ENCODE measurements at places on chromosomes 3 and 15.

- peak; percentile 78 for DNase-seq
Measured at GRCh38 chr3:27483117-27484014, 818 bp downstream of the SLC4A7 start.

GRCh38 chr3:174061162-174061561 is 663.6 kb downstream of the NLGN1 start:
- DNase-seq: no peak

DNA sequence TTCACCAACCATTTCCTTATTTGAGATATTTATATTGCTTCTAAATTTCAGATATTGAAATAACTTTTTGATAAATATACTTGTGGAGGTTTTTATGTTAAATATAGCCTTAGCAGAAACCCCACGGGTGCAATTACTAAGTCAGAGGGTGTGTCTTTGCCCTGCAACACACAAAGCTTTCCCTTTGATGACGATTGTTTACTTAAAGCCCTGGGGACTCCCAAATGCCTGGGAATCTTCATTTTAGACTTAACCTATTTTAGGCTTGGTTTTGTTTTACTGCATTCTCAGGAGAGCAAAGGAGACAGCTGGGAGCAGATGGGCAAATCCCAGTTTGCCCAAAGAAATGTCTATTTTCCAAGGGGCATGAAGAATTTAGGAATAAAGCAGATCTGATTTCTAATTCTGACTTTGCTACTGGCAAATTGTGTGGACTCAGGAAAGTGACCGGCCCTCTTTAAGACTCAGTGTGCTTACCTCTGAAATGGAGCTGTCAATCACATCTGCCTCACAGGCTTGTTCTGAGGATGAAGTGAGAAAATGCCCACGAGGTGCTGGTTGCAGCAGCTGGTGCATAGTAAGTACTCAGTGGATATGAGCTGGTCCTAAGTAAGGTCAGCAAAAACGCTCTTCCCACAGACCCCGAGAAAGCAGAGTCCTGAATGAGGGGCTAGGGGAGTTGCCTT is 49.3 kb upstream of the CA12 start:
- DNase-seq: no peak

GRCh38 chr3:112799946-112800345 is 46.7 kb downstream of the CD200R1L start:
- no peak for DNase-seq

- no peak for DNase-seq
Measured at GRCh38 chr3:52756141-52756540, 14.6 kb downstream of the NEK4 start.

DNA sequence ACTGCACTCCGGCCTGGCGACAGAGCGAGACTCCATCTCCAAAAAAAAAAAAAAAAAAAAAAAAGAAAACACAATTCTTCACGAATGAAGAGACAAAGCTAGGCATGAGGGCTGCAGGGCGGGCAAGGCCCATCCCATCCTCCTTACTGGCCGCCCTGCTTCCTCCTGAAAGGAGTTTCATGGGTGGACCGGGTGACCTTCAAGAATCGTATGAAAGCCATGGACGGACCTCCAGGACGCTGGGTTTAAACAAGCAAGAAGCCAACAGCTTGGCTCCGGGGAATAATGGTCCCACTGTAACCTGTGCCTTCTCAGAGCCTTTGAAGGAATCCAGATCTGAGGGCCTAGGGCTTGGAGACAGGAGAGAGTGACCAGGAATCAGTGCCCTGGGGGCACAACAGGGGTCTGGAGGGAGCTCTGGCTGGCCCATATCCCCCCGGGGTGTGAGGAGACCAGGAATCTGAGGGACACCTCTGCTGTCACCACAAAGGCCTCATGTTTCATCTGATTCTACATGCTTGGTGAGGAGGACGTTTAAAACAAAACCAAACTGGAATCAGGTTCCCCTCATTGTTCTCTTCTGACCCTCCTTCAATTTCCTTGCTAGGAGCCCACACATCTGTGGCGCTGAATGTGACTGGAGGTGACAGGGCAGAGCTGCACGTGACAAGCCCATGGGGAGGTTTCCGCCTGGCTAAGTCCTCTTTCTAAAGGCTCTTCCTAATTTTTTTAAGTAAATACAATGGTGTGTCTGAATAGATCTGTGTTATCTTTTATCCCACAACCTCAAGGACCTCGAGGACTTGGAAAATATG is 46.1 kb downstream of the WHAMM start:
- DNase-seq: no peak

DNA sequence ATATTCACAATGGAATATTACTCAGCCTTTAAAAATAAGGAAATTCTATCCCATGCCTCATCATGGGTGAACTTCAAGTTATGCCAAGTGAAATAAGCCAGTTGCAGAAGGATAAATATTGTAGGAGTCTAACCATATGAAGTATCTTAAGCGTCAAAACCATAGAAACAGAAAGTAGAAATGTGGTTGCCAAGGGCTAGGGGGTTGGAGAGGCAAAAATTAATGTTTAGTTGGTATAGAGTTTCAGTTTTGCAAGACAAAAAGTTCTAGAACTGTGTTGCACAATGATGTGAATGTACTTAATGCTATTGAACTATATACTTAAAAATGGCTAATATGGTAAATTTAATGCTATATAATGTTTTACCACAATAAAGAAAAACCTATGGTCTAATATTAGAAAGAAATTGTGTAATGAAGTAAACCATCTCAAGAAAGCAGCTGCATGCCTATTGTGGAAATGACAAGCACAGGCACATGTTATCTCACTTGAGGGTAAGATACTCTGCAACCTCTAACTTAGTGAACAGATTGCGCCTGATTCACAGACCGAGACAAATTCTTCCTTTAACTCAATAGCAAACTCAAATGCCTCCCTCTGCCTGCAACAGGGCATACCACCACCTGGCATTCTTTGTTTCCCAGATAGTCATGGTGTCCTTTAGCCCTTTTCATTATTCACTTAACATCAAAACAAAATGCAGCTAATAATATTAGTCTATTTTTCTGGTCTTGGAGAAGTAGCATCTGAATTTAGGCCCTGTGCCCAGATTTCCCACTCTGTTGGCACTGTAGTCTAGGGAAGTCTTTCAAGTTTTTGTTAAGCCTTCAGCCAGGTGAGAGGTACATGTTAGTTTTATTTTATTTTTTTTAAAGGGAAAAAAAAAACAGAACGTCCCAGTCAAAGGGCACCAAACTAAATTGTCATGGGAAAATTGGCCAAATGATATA is 80.2 kb upstream of the ACP3 start:
- no peak for DNase-seq

DNA sequence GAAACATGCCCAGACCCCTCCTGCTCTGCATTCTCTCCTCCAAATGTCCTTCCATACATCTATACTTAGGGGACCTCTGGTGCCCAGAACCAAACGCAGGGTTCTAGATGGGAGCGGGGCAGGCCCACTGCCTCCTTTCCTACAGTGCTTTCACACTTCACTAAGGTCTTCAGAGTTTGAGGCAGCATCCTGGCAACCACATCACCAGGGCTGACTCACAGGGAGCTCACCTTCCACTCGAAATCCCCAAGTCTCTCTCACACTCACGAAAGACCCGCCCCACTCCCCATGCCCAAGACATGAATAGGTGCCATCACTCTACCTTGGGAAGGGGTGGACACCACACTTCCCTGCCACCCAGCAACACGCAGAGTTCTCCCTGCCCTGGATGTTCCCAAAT is 18.9 kb downstream of the HOMER2 start:
- DNase-seq: no peak

GRCh38 chr3:173354124-173354523 is 43.4 kb upstream of the NLGN1 start:
- DNase-seq: no peak

GRCh38 chr3:30342318-30343060 is 263.9 kb upstream of the TGFBR2 start:
- DNase-seq: peak; percentile 95

GRCh38 chr3:145134738-145135137 is 1026.2 kb downstream of the PLOD2 start:
- DNase-seq: no peak

- DNase-seq: no peak
Measured at GRCh38 chr3:79159736-79160135, 608.1 kb downstream of the ROBO1 start.

GRCh38 chr3:24589931-24590880 is 95.6 kb upstream of the THRB start:
- no peak for DNase-seq

GRCh38 chr3:134624537-134625287 is 26.1 kb downstream of the KY start:
- DNase-seq: no peak

DNA sequence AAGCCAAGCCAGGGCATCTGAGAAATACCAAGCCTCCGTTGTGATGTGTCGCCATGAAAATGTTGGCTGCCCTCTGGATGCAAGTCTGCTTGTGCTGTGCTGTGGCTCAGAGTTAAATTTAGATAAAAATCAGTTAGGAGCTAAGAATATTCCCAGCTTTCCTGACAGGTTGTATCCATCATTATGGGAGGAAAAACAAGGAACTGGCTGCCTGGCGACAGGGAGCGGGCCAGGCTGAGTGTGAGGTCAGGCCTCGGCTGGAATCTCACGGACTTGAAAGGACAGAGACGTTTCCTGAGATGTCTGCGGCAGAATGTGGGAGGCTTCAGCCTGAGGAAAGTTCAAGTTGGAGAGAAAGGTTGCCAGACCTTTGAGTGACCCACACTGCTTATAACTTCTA is 213.8 kb downstream of the THSD4 start:
- no peak for DNase-seq

- no peak for DNase-seq
Measured at GRCh38 chr15:68525815-68526214, 53.0 kb upstream of the CORO2B start.

- peak; percentile 82 for DNase-seq
Measured at GRCh38 chr3:185225523-185225922, 28.3 kb downstream of the EHHADH start.

- peak; percentile 74 for DNase-seq
Measured at GRCh38 chr15:38072348-38073177, 138.1 kb downstream of the TMCO5A start.

- DNase-seq: peak; percentile 90
Measured at GRCh38 chr3:152302521-152303021, 33.8 kb downstream of the MBNL1 start.

- no peak for DNase-seq
Measured at GRCh38 chr3:189166321-189166720, 5.5 kb upstream of the TPRG1 start.

DNA sequence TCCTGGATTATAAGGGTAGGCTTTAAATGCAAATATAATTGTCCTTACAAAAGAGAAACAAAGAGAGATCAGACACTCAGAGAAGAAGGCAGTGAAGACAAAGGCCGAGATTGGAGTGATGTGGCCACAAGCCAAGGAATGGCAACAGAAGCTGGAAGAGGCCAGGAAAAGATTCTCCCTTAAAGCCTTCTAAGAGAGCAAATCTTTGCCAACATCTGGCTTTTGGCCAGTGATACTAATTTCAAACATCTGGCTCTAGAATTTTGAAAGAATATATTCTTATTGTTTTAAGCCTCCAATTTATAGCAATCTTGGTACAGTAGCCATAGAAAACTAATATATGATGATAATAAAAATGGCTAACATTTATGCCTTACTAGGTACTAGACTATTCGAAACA is 615.8 kb upstream of the ZNF385D start:
- no peak for DNase-seq

GRCh38 chr3:11074451-11074850 is 79.8 kb upstream of the HRH1 start:
- no peak for DNase-seq

- DNase-seq: no peak
Measured at GRCh38 chr15:29942548-29942947, 120.3 kb upstream of the TJP1 start.

DNA sequence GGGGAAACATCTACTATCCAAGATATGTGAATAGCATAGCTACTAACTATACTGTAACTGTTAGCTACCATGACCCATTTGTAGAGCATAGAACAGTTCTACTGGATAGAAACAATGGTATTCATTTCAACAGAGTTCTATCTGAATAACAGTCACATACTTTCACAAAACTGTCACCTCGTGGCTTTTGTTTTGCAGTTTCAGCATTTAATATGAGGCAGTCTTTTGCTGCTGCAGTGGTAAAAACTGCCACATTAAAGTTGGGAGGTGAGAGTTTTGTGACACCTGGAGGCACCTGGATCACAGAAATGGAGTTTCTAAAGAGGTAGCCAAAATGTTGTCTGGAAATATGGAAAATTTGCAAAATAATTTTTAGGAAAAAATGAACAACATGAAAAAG is 578.0 kb downstream of the UNC13C start:
- no peak for DNase-seq

DNA sequence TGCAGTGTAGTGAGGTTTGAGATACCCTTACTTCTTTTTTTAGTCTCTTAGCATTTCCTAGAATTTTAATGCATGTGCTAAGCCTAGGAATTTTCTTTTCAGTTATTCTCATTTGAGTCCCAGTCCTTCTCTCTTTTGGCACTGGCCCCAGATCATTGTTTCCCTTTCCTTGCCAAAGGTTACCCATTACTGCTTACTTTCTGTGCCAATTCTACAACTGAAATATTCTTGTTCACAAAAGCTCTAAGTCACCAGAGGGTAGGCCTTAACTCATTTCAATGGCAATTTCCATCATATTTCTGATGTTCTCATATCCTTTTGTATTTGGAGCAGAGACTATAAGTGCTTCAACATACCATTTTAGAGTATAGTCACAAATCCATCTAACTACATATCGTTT is 199.6 kb upstream of the CBLB start:
- no peak for DNase-seq

- peak; percentile 77 for DNase-seq
Measured at GRCh38 chr3:131218196-131218595, 163.4 kb upstream of the NUDT16 start.

DNA sequence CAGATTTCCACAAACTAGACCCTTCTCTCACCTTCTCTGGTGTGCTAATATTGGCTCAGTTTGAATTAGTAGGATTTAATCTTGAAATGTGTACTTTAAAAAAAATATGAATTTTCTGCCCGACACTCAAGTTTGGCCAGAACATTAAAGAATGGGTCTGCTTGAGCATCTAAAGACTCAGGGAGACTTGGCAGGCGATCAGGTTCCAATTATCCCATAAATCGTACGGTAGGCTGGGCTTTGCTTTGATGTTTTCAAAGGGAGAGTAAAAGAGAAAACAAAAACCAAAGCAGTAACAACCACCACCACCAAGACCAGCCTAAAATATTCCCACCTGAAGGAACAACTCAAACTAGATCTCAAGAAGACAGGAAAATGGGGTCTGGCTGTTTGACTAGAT is 230.8 kb downstream of the EBLN2 start:
- DNase-seq: no peak
